ENCODE measurements at places on chromosomes 3 and 15.

DNA sequence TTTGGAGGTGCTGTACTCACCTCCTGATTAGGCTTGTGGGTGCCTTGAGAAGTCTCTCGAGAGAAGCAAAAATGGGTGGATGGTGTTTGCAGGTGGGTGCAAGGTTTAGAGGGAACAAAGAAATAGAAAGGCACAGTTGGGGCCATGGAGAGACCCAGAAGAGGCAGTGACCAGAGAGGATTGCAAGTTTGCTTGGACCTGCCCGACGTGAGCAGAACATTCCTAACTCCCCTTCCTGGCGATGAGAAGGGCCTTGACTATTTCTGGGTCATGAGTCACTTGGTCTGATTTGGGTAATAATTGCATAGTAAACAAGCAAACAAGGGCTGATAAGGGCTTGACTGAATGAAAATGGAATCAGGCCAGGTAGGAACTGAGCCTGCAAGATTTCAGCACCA, 7.0 kb upstream of the CTSH start:
- DNase-seq: no peak

DNA sequence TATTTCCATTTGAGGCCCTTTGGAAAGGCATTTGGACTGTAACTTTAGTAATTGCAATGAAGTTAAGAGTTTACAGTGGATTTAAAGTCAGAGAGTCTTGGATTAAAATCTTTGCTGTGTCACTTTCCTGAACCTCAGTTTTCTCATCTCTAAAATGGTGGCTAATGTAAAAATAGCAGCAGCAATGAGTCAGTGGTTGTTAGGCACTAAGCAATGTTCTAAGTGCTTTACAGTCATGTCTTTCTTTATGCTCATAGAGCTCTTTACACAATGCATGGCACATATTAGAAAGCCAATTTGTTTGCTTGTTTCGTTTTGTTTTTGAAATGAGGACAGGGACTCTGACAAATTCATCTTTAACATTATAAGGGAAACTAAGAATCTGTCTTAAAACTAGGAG, 222.7 kb upstream of the DNAJC19 start:
- DNase-seq: no peak

DNA sequence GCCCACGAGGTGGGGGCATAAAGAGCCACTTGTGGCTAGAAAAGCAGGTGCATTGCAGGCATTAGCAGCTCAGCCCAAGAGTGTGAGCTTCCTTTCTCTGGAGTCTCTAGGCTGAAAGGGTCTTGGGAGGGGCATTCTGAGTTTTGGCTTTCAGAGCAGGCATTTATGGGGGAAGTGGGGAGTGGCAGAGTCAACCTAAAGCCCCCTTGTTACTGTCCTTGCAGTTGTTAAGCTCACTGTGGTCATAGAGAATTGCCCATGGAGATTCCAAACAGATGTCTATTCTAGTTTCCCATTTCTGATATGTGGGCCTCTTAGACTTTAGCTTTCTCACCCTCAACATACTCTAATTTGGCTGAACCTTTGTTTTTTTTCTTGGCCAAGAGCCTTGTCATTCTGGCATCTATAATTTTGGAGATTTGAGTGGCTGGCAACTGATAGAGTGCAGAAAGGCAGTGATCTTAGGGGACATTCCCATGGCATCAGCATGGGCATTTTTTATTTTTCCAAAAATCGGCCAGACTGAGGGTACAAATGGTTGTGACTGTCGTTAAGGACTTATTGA, 217.9 kb downstream of the THSD4 start:
- DNase-seq: no peak

GRCh38 chr15:31332681-31333071, 6.0 kb downstream of the KLF13 start:
- DNase-seq: no peak

DNA sequence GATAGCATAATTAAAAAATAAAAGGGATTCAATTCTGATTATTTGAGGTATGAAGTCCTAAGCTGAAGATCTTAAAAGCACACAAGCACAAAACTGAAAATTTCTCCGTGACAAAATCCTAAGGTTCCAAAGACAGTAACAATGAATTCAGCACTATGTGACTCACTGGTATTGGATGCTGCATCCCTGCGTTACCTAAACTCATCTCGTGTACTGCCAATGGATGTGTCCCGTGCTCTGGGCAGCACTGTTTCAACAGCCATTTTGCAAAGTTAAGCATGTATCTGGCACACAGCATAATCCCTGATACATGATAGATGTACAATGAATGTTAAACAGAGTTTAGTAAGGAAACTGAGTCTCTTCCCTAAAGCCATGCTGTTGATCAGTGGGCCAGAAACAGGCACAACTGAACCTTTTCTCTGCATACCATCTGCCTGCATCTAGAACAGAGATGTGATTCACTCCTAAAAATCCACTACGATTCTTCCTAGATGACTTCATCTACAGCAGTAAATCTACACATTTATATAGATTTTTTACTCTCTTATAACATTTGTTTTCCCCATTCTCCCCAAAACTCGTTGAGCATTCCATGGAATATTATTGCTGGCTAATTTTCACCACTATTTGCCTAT, 14.3 kb downstream of the SUCLG2 start:
- no peak for DNase-seq

DNA sequence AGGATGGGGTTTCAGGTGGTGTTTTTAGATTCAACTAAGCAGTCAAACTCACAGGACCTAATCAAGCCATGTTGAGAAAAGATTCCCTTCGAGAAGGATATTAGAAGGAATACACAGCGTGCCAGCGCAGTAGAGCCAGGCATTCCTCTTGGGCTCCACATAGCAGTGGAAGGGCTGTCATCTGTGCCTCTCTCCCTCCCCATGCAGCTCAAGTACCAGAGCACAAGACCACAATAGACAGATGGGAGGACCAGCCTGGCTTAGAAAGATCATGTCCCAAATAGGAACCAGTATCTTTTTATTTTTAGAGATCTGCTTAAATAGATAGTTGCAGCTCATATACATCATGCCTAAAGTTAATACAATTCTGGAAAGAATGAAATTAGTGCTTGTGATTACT, 37.9 kb downstream of the LMLN start:
- DNase-seq: no peak

- DNase-seq: no peak
Observed at GRCh38 chr3:123576122-123576521, 8.7 kb downstream of the HACD2 start.

GRCh38 chr3:59266551-59266950, 216.7 kb upstream of the CFAP20DC start:
- DNase-seq: no peak

DNA sequence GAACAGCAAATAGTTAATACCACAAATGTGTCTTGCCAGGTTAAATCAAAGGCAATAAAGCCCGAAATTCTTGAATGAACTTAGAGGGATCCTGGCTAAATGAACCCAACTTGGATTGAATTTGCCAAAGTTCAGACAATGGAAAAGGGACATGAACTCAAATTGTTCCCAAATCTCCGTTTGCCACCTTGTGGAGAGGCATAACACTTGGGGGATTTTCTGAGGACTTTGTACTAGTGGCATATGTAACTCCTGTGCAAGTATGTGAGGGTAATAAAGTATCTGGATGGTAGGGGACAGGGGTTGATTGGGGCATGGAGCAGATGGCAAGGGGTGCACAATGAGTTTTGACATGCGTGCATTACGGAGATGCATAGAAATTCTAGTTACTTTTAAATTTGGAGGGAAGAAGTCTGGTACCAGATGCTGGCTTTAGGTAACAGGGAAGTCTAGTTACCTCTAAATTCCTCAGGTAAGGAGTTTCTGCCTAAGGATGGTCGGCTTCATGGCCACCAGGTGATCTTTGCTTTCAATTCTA, 1.2 kb upstream of the TCAIM start:
- DNase-seq: no peak

DNA sequence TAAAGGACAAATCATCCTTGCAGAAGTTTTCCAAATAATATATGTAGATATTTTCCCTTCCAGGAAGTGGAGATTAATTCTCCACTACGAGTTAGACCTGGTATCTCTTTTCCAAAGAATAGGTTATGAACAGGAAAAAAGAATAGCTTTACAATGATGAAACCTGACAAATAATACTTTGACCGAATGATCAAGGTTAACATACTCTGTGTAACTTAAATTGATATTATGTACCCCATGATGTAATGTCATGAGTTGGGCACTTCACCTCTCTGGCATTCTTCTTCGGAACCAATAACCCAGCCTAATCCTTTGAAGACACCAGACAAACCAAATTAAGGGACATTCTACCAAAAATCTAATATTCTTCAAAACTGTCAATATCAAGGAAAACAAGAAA, 48.7 kb upstream of the CNTN3 start:
- DNase-seq: no peak

DNA sequence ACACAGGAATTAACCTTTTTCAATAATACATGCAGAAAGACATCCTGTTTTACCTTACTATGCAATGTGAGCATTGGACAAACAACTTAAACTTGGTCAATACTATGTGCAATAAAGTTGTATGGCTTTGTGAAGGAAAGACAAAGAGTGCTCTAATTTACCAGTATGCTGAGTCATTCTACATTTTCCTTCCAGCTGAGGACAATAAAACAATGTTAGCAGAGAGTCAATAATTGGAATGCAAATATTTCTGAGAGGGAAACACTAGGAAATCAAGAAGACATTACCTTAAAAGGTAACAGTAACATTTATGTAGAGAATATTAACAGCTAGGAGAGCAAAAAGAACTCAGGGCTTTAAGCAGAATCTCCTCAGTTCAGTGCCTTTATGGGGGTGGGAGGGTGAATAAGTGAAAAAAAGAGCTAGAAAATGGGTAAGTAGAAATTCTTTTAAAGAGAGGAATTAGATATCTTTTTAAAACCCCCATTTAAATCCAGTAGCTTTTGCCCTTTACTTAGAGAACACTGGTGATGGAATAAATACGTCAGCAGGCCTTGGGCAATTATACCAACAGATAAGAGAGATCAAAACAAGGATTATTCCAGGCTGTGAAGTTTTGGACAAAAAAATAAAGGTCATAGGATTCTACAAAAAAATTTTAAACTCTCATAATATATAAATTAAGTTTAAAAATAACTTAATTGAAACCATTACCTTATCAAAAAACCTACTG, 11.6 kb upstream of the HGD start:
- DNase-seq: no peak

- DNase-seq: no peak
Observed at GRCh38 chr3:188207941-188208515, 54.1 kb downstream of the LPP start.

DNA sequence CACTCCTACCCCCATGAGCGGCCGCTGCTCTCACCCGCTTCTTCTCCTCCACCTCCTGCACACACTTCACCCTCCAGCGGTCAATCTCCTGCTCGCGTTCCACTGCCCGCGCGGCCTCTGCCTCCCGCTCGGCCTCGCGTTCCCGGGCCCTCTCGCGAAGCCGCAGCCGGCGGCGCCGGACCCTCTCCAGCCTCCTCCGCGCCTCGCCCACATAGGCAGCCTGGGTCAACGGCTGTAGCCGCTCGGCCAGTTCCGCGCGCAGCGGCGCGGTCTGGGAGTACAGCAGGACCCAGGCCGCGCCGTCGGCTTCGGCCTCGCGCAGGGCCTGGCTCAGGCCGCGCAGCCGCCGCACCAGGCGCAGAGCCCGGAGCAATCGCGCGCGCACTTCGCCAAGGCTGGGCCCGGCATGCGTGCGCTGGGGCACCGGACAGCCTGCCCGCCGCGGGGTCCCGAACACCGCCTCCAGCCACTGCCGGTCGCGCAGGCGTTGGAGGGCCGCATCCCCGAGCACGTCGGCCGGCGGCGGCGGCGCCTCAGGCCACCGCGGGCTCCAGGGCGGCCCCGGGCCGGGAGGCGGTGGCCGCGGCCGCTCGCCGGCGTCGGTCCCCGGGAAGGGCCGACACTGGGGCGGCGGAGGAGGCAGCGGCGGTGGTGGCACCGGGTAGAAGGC, 595 bp downstream of the PDCD7 start:
- peak; percentile 39 for DNase-seq

GRCh38 chr15:76930831-76931396, 635 bp upstream of the RCN2 start:
- DNase-seq: no peak

- no peak for DNase-seq
Observed at GRCh38 chr3:171606151-171606751, 146.0 kb upstream of the TNIK start.

- no peak for DNase-seq
Observed at GRCh38 chr3:14520149-14520548, 20.0 kb downstream of the GRIP2 start.

- DNase-seq: no peak
Observed at GRCh38 chr15:45555934-45556608, 31.1 kb upstream of the BLOC1S6 start.

- no peak for DNase-seq
Observed at GRCh38 chr15:45644437-45644836, 9.6 kb downstream of the SQOR start.

DNA sequence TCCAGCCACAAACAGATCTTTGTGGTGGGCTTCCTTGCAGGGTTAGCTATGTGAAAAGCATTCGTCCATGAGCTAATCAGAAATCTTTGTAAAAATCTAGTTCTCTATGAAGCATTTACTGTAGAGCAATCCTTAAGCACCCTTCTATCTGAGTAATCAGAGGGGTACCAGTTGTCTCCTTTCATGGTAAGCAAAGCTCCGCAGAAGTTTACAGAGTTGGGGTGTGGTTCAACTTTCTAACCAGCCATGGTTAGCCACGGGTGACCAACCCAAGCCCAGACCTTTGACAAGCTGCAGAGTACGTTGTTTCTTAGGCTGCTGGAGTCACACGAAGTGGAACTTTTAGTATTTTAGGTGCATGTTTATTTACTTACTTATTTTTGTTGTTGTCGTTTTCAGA, 77.4 kb downstream of the FLNB start:
- DNase-seq: no peak

DNA sequence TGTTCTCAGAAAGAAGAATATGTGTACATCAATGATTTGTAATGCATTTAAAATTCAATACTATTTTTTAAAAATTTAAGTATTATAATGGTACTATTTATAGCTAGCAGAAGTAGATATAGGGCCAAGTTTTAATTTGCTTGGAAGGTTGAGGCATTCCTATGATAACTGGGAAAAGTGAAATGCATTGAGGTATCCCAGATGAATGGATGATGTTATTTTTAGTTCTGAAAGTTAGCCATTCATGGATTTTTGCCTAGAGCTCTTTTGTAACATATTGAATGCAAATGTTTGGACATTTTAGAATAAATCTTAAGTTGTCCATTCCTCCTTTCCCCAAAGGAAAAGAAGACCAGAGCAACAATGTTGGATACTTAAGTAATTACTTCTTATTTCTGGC, 47.6 kb downstream of the GAP43 start:
- no peak for DNase-seq

DNA sequence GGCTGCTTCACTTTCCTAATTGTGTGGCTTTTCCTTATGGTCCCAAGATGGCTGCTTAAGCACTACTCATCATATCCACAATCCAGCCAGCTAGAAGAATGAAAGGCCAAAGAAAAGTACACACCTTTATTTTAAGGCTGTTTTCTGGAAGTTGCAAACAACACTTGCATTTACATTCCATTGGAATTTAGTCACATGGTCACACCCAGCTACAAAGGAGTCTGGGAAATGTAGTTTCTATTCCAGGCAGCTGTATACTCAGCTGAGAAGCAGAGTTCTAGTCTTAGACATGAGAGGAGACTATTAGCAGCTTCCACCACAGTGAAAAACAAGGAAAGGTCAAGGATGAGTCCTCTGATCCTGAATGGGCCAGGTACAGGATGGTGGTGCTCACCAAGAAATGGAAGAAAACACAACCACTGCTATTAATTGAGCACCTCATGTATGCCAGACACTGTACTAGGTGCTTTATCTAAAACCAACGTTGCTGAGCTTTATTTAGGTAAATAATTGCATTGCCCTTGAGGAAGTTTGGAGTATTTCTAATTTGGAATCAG, 28.0 kb upstream of the ATG7 start:
- no peak for DNase-seq

Measured in left cardiac atrium (tissue), 4 donors.